CD8-positive, alpha-beta memory T cell (primary cell): ENCODE measurements at places on chromosomes 1 and 21. TPM values are rescaled to one million over a fixed set of nuclear protein-coding genes. Genes with fewer than 3 reads are reported as not detected.

The NHLH1 gene
- total RNA-seq = 0.38 TPM

GRCh38 chr1:185239861-185240260, 77.2 kb downstream of the IVNS1ABP start:
- DNase-seq = no peak

DNA sequence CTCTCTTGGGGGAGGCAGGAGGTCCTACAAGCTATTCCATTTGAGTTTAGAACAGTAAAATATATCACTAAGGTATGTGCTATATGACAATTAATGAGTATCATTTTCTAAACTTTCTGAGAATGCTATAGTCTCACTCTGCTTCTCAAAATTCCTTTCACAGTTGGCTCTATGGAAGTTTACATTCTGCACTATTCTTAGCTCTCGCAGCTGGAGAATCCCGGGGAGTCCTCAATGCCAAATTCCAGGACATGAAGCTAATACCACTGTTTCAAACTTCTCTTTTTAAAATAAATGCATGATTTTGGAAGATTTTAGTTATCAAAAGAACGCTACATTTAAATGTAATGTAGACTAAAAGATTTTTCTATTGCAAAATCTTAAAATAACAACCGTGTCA, 22.4 kb upstream of the PALMD start:
- no peak for DNase-seq

GRCh38 chr1:157106813-157107189, 7.2 kb upstream of the ETV3L start:
- DNase-seq = no peak

GRCh38 chr1:183912265-183912886, 107.5 kb downstream of the RGL1 start:
- no peak for DNase-seq

DNA sequence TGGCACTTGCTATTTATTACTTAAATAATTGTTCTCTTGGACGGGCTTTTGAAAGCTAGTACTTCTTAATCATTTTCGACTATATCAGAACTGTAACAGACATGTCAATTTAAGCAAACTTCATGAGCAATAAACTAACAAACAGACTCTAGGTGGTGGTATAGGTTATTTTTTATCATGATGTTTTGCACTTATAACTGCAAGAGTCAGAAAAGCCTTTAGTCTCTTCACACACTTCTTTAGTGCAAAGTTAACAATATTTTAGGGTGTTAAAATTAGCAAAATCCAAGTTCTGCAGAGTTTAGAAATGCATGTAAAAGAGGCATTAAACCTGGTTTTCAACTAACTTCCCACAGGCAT, 2.2 kb downstream of the NRIP1 start:
- DNase-seq = no peak
